ENCODE measurements at places on chromosomes 3 and 15.

- DNase-seq = no peak
Measured at GRCh38 chr15:42087926-42088800, 6.2 kb downstream of the PLA2G4D start.

- no peak for DNase-seq
Measured at GRCh38 chr15:96135166-96136093, 195.1 kb upstream of the NR2F2 start.

GRCh38 chr3:53464424-53464823, 30.0 kb upstream of the CACNA1D start:
- DNase-seq = no peak

GRCh38 chr3:62659660-62660059, 215.6 kb downstream of the CADPS start:
- no peak for DNase-seq

DNA sequence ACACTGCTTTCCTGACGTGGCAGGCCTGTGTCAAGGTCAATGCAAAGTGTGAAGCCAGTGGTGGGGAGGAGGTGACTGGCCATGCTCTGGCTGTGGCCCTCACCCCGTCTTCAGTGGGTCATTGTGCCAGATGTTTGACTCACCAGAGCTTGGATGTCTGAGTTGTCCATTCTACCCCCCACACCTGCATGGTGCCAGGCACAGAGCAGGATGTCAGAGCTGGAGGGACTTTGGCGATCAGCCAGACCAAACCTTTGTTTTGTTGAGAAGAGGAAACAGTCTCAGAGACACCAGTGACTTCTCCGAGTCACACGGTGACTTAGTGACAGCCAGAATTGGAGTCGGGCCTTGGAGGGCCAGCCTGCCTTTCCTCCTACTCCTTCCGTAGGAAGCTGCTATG, 49.5 kb downstream of the SMAD6 start:
- no peak for DNase-seq

- DNase-seq = no peak
Measured at GRCh38 chr3:42188376-42188775, 77.6 kb downstream of the CCK start.

- no peak for DNase-seq
Measured at GRCh38 chr15:55681631-55682030, 61.3 kb downstream of the PRTG start.

GRCh38 chr15:55248895-55249294, 40.7 kb downstream of the RAB27A start:
- DNase-seq = no peak

DNA sequence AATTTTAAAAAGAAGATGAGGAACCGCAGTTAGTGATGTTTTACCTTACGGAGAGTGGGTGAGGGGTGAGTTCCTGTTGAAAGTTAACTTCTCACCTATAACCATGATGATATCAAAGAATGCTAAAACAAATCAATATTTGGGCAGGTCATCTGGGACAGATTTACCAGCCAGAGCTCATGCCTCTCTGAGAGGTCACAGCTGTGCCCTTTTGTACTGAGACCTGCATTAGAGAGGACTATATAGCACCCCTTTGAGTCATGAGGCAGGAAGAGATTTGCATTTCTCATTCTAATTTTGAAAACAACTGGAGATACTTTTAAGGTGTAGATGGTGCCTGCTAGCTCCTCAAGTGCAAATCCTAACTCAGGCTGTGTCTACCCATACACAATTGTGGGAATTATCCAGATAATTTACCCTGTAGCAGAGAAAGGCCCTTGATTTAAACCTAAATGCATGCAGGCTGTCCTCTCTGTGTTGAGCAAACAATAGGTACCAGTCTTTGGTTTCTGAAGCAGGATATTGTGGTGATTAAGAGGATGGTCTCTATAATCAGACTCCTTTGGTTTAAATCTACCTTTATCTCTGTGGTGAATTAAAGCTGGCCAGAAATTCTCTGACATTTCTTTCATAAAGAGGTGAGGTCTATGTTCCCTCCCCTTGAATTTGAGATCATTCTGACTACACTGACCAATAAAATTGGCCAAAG, 5.8 kb upstream of the TM4SF4 start:
- no peak for DNase-seq

GRCh38 chr3:52238761-52239701, at the start of gene TWF2:
Gene TWF2, minus strand, starts transcription at chr3:52239158. Its CDS starts 142 bp downstream, at chr3:52239016.
- peak; percentile 84 for DNase-seq
